ENCODE measurements at places on chromosomes 1 and 21. TPM values are rescaled to one million over a fixed set of nuclear protein-coding genes. Genes with fewer than 3 reads are reported as not detected.

GRCh38 chr1:46425726-46426125, 31.6 kb downstream of the FAAH start:
- no peaks in the 10 kb centered on the region for H3K4me1 ChIP-seq
- DNase-seq: no peak
- H3K36me3 ChIP-seq: no peaks in the 10 kb centered on the region
- no peaks in the 10 kb centered on the region for H3K27me3 ChIP-seq
- H3K4me3 ChIP-seq: no peak overlapping the region

- no peak for DNase-seq
- no peak overlapping the region for H3K27ac ChIP-seq
- no peaks in the 10 kb centered on the region for H3K27me3 ChIP-seq
- no peaks in the 10 kb centered on the region for H3K4me1 ChIP-seq
Observed at GRCh38 chr1:188903241-188903640, 1574.4 kb downstream of the BRINP3 start.

Gene LRRN2
- total RNA-seq: 6.3 TPM

Gene RHOU
- 24.6 TPM for total RNA-seq

DNA sequence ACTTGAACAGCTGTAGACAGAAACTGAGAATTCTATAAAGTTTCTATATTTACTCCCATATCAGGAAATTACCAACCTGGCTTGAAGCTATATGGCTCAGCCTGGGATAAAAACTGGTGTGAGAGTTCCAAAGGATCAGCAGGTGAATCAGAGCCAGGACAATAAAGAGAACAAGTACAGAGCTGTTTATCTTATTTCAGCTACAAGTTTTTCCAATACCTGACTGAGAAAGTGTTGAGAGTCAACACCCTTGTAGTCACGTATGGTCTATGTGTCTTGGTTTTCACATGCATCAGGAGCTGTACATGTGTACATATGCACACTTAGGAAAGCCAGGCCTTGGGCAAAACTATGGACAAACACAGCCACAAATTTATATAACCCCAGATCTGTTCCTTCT, 40.7 kb upstream of the CXADR start:
- no peaks in the 10 kb centered on the region for H3K36me3 ChIP-seq
- H3K27me3 ChIP-seq: no peaks in the 10 kb centered on the region
- peaks cover 5% of the 10 kb centered on the region for H3K4me1 ChIP-seq
- no peak for DNase-seq

- no peaks in the 10 kb centered on the region for H3K36me3 ChIP-seq
- no peak for DNase-seq
- no peaks in the 10 kb centered on the region for H3K4me1 ChIP-seq
- no peak overlapping the region for H3K27ac ChIP-seq
Observed at GRCh38 chr21:15976807-15977206, 247.0 kb downstream of the USP25 start.

Gene UBXN10
- total RNA-seq: 13.3 TPM

GRCh38 chr1:16302709-16303627, 49.3 kb downstream of the FBXO42 start:
- H3K4me1 ChIP-seq: peaks cover 4% of the 10 kb centered on the region
- no peak overlapping the region for H3K27ac ChIP-seq
- no peak for DNase-seq
- H3K4me3 ChIP-seq: no peak overlapping the region
- peaks cover 74% of the 10 kb centered on the region for H3K36me3 ChIP-seq

Gene C1orf174
- 29.1 TPM for total RNA-seq

DNA sequence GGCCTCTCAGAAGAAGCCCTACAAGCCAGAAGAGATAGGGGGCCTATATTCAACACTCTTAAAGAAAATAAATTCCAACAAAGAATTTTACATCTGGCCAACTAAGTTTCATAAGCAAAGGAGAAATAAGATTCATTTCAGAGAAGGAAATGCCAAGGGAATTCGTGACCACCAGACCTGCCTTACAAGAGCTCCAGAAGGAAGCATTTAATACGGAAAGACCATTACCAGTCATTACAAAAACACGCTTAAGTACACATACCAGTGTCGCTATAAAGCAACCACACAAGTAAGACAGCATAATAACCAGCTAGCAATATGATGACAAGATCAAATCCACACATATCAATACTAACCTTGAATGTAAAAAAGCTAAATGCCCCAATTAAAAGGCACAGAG, 704.9 kb upstream of the CHRM3 start:
- DNase-seq: no peak
- no peaks in the 10 kb centered on the region for H3K27me3 ChIP-seq
- no peaks in the 10 kb centered on the region for H3K36me3 ChIP-seq
- H3K27ac ChIP-seq: no peak overlapping the region

DNA sequence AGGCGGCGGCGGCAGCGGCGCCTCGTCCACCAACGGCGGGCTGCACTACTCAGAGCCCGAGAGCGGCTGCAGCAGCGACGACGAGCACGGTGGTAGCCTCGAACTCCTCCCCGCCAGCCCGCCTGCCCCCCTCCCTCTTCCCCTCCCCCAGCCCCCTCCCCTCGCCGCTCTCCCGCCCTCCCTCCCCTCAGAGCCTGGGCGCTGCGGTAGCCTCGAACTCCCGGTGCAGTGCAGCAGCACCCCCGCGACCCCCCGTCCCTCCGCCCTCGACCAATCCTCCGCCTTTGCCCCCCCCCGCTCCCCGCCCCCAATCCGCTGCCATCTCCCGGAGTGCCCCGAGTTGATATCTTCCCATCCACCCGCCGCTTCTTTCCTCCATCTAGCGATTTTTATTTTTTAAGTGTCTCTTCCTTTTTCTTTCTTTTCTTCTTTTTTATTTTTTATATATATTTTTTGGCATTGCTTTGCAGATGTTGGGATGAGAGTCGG, 516 bp downstream of the RCOR3 start:
- H3K36me3 ChIP-seq: no peaks in the 10 kb centered on the region
- DNase-seq: no peak
- no peaks in the 10 kb centered on the region for H3K27me3 ChIP-seq
- H3K4me3 ChIP-seq: peak overlapping the region; percentile 96
- H3K27ac ChIP-seq: peak overlapping the region; percentile 99
- peaks cover 45% of the 10 kb centered on the region for H3K4me1 ChIP-seq

DNA sequence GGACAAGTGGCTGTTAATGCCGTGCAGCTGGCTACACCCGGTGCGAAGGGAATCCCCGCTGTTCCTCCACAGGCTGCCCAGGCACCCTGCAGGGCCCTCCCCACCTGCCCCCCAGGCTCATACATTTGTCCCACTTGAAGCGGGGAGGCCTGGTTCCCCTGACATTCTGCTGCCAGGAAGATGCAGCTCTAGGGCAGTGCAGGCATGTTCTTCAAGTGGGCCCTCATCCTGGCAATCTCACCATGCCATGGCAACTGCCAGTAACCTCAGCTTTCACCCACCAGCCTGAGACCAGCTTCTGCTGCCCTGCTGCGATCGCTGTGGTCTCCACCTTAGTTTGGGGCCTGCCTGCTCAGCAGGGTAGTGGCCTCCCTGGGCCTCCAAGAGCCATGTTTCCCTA, 151.9 kb upstream of the COL6A1 start:
- H3K27ac ChIP-seq: no peak overlapping the region
- DNase-seq: peak; percentile 78
- H3K4me3 ChIP-seq: no peak overlapping the region
- H3K4me1 ChIP-seq: no peaks in the 10 kb centered on the region
- H3K36me3 ChIP-seq: no peaks in the 10 kb centered on the region
- H3K27me3 ChIP-seq: no peaks in the 10 kb centered on the region

DNA sequence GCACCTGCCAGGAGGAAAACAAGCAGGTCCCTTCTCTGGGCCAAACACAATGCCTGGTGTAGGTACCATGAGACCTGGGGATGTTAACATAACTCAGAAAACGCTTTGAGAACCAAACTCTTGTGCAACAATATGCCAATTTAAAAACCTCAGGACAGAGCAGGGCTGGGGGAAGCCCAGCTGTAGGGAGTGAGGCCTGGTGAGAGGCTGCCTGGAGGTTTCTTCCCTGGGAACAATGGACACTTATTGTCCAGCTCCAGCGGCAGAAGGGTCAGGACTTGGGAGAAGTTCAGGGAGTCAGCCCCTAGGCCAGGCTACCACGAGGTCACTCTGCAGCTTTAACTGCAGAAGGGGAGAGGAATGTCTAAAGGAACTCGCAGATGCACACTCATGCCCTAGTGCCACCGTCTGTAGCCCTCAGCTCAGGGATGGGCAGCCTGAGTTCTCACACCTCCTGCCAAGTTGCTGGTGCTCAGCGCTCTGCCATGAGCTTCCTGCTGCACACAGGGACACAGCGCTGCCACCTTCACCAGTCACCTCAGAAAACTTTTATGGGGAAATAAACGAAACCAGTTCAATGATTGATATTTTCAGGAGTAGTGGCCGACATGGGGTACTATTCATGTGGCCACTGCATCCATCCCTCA, 8.5 kb downstream of the GPR157 start:
- H3K4me1 ChIP-seq: no peaks in the 10 kb centered on the region
- H3K36me3 ChIP-seq: peaks cover 18% of the 10 kb centered on the region
- H3K27me3 ChIP-seq: no peaks in the 10 kb centered on the region
- no peak overlapping the region for H3K4me3 ChIP-seq
- DNase-seq: no peak
